Activated CD4-positive, alpha-beta memory T cell treated with anti-CD3 and anti-CD28 coated beads for 36 hours (primary cell): ENCODE measurements at places on chromosomes 2 and 18.

- no peak overlapping the region for H3K4me3 ChIP-seq
- H3K36me3 ChIP-seq = no peaks in the 10 kb centered on the region
- no peak overlapping the region for H3K27ac ChIP-seq
- no peaks in the 10 kb centered on the region for H3K4me1 ChIP-seq
Observed at GRCh38 chr2:88671786-88672427, 19.6 kb upstream of the RPIA start.

DNA sequence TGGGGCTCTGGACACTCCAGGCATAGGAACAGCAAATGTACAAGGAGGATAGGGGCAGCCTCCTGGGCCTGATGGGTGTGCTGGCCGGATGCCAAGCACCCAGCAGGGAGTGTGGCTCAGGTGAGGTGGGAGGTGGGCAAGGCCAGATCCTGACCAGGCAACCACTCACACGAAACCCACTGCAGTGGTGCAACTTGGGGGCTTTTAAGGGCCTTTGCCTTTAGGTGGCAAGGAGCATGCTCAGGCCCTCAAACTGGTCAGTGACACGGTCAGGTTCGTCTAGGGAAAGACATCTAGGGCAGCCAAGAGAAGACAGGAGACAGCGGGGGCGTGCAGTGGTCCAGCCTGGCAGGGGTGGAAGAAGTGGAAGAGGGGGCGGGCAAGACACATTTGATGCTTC lies 18.4 kb upstream of the TEX51 start:
- DNase-seq = no peak
- no peak overlapping the region for H3K4me3 ChIP-seq
- H3K27ac ChIP-seq = no peak overlapping the region

- H3K4me1 ChIP-seq = no peaks in the 10 kb centered on the region
- H3K27me3 ChIP-seq = no peaks in the 10 kb centered on the region
- DNase-seq = no peak
- no peak overlapping the region for H3K27ac ChIP-seq
- H3K4me3 ChIP-seq = no peak overlapping the region
Observed at GRCh38 chr2:56133441-56133840, 50.3 kb upstream of the CCDC85A start.

DNA sequence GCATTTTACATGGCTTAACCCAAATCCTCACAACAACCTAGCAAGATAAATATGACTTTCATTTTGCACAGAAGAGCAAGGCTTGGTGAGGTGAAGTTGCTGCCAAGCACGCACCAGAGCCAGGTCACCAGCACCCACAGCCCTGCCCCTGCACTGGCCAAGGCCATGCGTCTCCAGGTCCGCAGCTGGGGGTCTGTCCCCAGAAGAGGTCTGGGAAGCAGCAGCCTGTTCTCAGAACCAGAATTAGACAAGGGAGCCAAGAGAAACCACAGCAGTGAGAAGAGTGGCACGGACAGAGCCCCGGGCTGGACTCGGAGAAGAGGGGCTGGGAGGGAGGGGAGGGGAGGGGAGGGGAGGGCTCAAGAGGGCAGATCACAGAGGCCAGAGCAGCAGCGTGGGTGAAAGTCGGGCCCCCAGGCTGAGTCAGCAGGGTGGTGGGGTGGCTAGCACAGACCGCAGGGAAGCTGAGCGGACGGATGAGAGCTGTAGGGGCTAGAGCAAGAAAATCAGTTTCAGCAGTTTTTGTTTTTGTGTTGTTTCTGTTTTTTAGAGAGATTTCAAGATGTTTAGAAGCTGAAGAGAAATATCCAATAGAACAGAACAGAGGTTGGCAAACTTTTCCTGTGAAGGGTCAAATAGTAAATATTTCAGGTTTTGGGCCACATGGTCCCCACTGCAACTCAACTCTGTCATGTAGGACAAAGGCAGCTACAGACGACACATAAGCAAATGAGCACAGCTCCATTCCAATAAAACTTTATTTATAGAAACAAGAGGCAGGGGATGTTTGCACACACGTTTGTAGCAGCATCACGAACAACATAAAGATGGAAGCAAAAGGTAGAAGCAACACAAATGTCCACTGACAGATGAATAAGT lies 7.4 kb upstream of the MTERF4 start:
- peaks cover 45% of the 10 kb centered on the region for H3K4me1 ChIP-seq
- H3K4me3 ChIP-seq = peak overlapping the region; percentile 85
- H3K36me3 ChIP-seq = peaks cover 58% of the 10 kb centered on the region

DNA sequence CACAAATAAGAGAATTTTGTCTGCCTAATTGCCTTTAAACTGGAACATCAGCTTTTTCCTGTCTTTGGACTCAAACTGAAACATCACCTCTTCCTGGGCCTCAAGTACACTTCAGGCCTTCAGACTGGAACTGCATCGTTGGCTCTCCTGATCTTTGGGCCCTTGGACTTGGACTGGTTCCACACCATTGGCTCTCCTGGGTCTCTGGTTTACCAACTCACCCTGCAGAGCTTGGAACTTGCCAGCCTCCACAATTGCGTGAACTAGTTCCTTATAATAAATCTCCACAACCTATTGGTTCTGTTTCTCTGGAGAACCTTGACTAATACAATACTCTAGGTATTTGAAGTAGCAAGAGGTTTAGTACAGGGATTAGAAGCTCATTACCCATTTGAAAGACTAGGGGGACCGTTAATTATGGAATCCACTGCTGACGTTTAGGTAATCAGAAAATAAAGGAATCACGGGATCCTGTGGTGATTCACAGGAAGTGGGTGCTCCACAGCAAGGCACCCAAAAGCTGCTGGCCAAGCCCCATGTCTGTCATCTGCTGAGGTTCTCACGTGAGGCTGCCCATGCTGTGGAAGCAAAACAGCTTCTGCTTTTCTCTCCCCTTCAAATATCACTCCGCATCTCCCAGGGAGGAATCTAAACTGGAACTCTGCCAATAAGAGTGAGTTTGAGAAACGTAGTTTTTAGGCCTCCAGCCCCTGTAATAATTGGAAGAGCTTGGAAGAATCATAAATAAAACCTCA lies 20.0 kb upstream of the SGPP2 start:
- peaks cover 2% of the 10 kb centered on the region for H3K27me3 ChIP-seq
- no peak overlapping the region for H3K4me3 ChIP-seq
- no peaks in the 10 kb centered on the region for H3K36me3 ChIP-seq
- H3K4me1 ChIP-seq = no peaks in the 10 kb centered on the region

DNA sequence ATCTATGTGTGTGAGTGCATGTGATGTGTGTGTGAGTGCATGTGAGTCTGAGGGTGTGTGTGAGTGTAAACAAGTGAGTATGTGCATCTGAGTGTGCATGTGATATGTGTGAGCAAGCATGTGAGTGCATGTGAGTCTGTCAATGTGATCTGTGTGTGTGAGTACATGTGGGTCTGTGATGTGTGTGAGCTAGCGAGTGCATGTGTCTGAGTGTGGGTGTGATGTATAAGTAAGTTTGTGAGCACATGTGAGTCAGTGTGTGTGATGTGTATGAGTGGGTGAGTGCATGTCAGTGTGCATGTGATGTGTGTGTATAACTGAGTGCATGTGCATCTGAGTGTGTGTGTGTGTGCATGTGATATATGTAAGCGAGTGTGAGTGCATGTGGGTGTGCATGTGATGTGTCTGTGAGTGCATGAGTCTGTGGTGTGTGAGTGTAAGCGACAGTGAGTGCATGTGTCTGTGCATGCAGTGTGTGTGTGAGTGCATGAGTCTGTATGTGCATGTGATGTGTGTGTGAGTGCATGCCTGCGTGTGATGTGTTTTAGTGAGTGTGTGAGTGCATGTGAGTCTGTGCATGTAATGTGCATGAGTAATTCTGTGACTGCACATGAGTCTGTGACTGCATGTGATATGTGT lies 44.1 kb downstream of the COPS8 start:
- no peaks in the 10 kb centered on the region for H3K4me1 ChIP-seq
- H3K27ac ChIP-seq = no peak overlapping the region
- H3K4me3 ChIP-seq = no peak overlapping the region

- no peaks in the 10 kb centered on the region for H3K4me1 ChIP-seq
- peaks cover 4% of the 10 kb centered on the region for H3K27me3 ChIP-seq
- DNase-seq = no peak
- no peak overlapping the region for H3K27ac ChIP-seq
- H3K36me3 ChIP-seq = no peaks in the 10 kb centered on the region
Observed at GRCh38 chr2:151344906-151345305, 12.5 kb upstream of the TNFAIP6 start.

DNA sequence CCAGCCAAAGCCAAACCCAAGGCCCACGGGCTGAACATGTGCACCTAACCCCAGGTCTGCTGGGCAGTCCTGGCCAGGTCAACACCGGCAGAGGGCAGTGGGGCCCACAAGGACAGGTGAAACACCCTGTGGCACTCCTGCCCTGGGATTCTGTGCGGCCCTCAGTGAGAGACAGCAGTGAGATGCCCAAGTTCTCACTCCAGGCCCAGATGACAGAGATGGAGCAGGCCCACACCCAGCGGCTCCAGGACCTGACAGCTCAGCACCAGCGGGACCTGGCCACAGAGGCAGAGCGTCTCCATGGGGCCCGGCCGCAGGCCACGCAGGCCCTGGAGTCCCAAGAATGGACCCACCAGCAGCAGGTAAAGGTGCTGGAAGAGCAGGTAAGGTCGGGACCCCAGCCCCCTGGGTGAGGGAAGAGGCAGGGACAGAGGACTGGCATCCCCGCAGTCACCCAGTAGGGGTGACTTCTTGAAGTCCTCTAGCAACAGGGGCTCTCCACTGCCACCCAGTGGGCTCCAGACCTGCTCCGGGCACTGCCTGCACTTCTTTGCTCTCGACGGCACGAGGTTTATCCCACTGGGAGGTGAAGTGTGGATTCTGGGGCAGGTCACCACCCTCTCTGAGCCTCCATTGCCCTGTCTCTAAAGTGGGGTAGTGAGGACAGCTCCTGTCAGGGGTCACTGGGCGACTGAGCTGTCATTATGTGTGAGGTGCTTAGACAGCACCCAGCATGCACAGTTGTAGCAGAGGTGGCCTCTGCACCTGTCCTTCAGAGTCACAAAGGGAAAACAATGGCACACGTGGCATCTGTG lies 8.8 kb upstream of the SNED1 start:
- peaks cover 2% of the 10 kb centered on the region for H3K27me3 ChIP-seq
- no peaks in the 10 kb centered on the region for H3K4me1 ChIP-seq
- H3K27ac ChIP-seq = no peak overlapping the region
- no peak for DNase-seq
- H3K36me3 ChIP-seq = no peaks in the 10 kb centered on the region
- no peak overlapping the region for H3K4me3 ChIP-seq

- H3K36me3 ChIP-seq = peaks cover 72% of the 10 kb centered on the region
- no peaks in the 10 kb centered on the region for H3K27me3 ChIP-seq
- H3K27ac ChIP-seq = peak overlapping the region; percentile 94
Observed at GRCh38 chr18:69895066-69896047, 52.3 kb downstream of the CD226 start.
